ENCODE measurements at places on chromosomes 16 and 17.

- DNase-seq: no peak
- peaks cover 15% of the 10 kb centered on the region for H3K4me1 ChIP-seq
- H3K27me3 ChIP-seq: no peaks in the 10 kb centered on the region
- no peak overlapping the region for H3K27ac ChIP-seq
- no peak overlapping the region for H3K4me3 ChIP-seq
Measured at GRCh38 chr17:64217249-64217691, 45.8 kb downstream of the TEX2 start.

DNA sequence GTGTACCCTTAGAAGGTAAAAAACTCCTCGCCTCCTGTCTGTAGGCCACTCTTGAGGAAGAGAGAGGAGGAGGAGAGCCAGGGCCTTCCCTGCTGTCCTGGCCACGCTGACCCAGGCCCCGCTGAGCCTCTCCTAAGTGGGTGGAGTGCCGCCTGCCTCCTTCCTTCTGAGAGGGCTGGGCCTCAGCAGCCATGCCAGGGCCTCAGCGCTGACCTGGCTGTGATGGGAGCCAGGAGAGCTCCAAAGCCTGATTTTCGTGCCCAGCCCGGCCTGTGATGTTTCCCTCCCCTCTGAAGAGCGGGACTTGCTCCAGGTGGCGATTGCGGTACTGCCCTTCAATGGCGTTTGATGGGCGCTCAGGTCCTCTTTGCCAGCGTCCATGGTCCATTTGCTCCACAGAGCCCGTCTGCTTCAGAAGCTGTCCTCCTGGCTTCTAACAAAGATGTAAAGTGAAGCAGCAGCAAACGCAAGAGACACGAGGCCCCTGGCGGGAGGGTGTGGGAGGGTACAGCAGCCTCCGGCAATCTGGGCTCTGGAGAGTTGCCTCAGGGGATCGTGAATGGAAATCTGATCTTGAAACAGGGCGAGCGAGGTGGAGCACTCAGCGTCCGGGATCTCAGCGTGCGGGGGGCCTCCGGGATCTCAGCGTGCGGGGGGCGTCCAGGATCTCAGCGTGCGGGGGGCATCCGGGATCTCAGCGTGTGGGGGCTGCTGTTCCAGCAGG lies 93.5 kb downstream of the NPIPB11 start:
- no peak overlapping the region for H3K4me3 ChIP-seq
- H3K36me3 ChIP-seq: peaks cover 2% of the 10 kb centered on the region
- no peak overlapping the region for H3K27ac ChIP-seq
- H3K27me3 ChIP-seq: no peaks in the 10 kb centered on the region
- no peak for DNase-seq
- H3K4me1 ChIP-seq: peaks cover 14% of the 10 kb centered on the region

DNA sequence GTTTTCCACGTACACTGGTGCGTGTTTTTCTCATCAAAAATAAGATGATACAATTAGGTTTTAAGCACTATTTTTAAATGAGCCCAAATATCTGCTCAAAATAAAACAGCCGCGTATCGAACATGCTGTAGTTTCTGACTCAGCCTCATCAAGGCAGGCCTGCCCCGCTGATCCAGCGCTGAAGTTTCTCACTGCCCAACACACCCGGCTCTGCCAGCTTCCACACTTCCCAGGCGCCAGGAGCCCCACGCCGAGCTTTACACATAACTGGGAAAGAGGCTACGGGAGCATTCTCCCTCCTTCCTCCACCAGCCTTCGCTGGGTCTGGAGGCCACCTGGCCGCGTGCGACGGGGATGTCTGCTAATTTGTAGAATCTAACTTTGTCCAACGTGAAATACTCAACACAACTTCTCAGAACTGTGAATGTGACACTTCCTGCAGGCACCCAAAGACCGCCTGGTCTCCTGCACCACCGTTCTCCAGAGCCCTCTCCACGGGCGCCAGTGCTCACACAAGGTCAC lies 42.1 kb downstream of the MAP1LC3B start:
- no peak for DNase-seq
- H3K4me3 ChIP-seq: no peak overlapping the region
- no peak overlapping the region for H3K27ac ChIP-seq
- H3K4me1 ChIP-seq: peaks cover 10% of the 10 kb centered on the region
- no peaks in the 10 kb centered on the region for H3K27me3 ChIP-seq

- H3K4me3 ChIP-seq: peak within 1 kb of the TSS; percentile 96
- peaks cover 27% of the 10 kb centered on the region for H3K36me3 ChIP-seq
- H3K27ac ChIP-seq: peak within 1 kb of the TSS; percentile 93
- H3K4me1 ChIP-seq: peaks cover 20% of the 10 kb centered on the region
- no peaks in the 10 kb centered on the region for H3K27me3 ChIP-seq
Measured at GRCh38 chr17:996554-997344, at the start of gene TIMM22. TIMM22 (plus strand) TSS chr17:997129; CDS start chr17:997143, 14 bp downstream.

- H3K27ac ChIP-seq: no peak overlapping the region
- H3K27me3 ChIP-seq: peaks cover 26% of the 10 kb centered on the region
- no peak overlapping the region for H3K4me3 ChIP-seq
- peaks cover 10% of the 10 kb centered on the region for H3K4me1 ChIP-seq
- DNase-seq: no peak
Measured at GRCh38 chr16:58028541-58029070, 3.1 kb downstream of the MMP15 start.

- H3K27ac ChIP-seq: no peak overlapping the region
- peak overlapping the region; percentile 87 for H3K4me3 ChIP-seq
- H3K36me3 ChIP-seq: peaks cover 8% of the 10 kb centered on the region
- H3K27me3 ChIP-seq: no peaks in the 10 kb centered on the region
- H3K4me1 ChIP-seq: peaks cover 26% of the 10 kb centered on the region
- no peak for DNase-seq
Measured at GRCh38 chr17:80102664-80103448, 1.5 kb downstream of the GAA start.

GRCh38 chr17:29061036-29061435 lies 18.1 kb downstream of the PIPOX start:
- no peaks in the 10 kb centered on the region for H3K4me1 ChIP-seq
- H3K36me3 ChIP-seq: no peaks in the 10 kb centered on the region
- no peaks in the 10 kb centered on the region for H3K27me3 ChIP-seq
- no peak overlapping the region for H3K4me3 ChIP-seq

- no peak for DNase-seq
- H3K36me3 ChIP-seq: no peaks in the 10 kb centered on the region
- no peak overlapping the region for H3K27ac ChIP-seq
- peaks cover 8% of the 10 kb centered on the region for H3K4me1 ChIP-seq
- no peak overlapping the region for H3K4me3 ChIP-seq
- no peaks in the 10 kb centered on the region for H3K27me3 ChIP-seq
Measured at GRCh38 chr16:68426347-68426652, 22.0 kb downstream of the SMPD3 start.

DNA sequence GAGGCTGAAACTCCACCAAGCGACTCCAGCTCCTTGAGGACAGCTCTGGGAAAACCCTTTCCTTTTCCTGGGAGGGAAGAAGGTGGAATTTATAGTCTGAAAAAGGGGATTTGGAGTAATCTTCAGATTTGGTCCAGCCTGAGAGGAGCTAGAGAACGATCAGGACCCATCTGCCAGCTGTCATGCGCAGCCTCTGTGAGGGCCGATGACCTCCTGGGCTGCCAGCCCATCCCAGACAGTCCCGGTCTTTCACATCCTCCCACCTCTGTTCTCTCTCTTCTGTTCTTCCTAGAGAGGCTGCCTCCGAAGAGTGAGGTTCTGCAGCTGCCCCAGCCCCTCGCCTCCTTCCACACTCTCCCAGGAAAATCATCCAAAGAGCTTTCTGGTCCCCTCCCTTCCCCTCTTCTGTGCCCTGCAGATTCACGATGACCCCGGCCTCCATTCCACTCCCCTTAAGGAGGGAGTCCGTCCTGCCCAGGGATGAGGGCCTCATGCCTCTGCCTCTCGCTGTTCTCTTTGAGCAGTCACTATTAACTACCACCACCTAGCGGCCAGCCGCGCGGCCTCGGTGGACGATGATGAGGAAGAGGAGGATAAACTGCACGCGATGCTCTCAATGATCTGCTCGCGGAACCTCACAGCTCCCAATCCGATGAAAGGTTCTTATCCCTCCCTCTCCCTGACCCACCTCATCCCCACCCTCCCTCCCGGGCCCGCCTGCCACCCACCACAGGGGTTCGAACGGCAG lies 29.6 kb downstream of the SGSM2 start:
- no peaks in the 10 kb centered on the region for H3K4me1 ChIP-seq
- no peaks in the 10 kb centered on the region for H3K27me3 ChIP-seq
- H3K4me3 ChIP-seq: no peak overlapping the region
- DNase-seq: no peak

DNA sequence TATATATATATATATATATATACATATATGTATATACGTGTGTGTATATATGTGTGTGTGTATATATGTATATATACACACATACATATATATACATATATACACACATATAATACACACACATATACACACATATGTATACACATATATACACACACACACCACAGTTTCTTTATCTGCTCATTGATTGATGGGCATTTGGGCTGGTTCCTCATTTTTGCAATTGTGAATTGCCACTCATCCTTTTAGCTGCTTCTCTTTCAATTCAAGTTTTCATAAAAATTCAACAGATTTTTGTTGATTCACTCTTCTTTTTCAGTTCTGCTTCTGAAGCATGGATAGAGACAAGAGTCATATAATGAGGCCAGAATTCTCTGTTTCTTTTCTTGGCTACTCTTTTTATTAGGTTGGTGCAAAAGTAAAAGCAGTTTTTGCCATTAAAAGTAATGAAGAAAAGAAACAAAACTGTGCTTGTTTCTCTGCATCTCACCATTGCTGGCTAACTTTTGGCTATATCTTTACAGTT lies 44.5 kb downstream of the SLFN5 start:
- peaks cover 30% of the 10 kb centered on the region for H3K4me1 ChIP-seq
- DNase-seq: no peak
- H3K4me3 ChIP-seq: no peak overlapping the region
- H3K36me3 ChIP-seq: peaks cover 4% of the 10 kb centered on the region

- no peak overlapping the region for H3K4me3 ChIP-seq
- no peak overlapping the region for H3K27ac ChIP-seq
- no peaks in the 10 kb centered on the region for H3K36me3 ChIP-seq
- no peak for DNase-seq
- H3K27me3 ChIP-seq: peaks cover 36% of the 10 kb centered on the region
Measured at GRCh38 chr17:46986366-46986765, 7.3 kb upstream of the RPRML start.

GRCh38 chr16:50178491-50178941 lies 25.4 kb downstream of the TENT4B start:
- no peak for DNase-seq
- H3K4me1 ChIP-seq: peaks cover 38% of the 10 kb centered on the region
- no peaks in the 10 kb centered on the region for H3K27me3 ChIP-seq
- no peak overlapping the region for H3K4me3 ChIP-seq
- H3K36me3 ChIP-seq: peaks cover 4% of the 10 kb centered on the region

DNA sequence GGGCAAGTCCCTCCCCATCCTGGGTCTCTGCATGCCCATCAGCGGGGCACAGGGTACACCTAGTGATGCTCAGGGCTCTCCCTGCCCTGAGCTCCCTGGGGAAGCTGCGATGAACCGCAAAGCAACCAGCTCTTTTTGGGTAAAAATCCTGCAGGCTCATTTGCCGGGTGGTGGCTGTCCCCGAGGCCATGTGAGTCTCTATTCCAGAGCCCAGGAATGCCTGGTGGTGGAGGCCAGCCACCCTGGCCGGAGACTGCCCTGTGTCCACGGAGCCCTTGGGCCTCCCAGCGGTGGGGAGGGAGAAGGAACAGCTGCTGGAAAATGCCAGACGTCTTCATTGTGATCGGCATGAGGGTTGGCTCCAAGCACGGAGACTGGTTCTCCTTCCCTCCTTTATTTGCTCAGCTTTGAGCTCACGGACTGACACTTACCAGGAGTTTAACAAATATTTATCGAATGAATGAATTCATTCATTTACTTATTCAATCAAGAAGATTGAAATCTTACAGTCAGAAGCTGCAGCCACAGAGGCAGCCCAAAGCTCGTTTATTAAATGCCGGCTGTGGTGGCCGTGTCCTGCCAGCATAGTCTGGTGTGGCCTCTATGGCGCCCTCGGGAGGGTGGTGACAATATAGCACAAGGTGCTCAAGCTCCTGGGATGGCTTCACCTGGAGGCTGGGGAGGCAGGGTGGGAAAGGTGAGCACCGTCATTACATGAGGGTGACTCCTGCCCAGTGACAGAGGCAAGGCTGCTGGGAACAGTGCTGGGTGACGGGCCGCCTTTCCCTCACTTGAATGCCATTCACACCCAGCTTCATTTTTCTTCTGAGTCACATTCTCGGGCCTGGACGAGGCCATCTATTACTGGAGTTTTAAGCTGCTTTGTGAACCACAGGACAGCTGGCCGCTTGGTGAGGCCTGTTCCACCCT lies 31.1 kb upstream of the JPH3 start:
- H3K27me3 ChIP-seq: peaks cover 52% of the 10 kb centered on the region
- no peak overlapping the region for H3K4me3 ChIP-seq
- no peak for DNase-seq
- no peaks in the 10 kb centered on the region for H3K36me3 ChIP-seq

- no peak overlapping the region for H3K27ac ChIP-seq
- H3K4me1 ChIP-seq: peaks cover 11% of the 10 kb centered on the region
- DNase-seq: no peak
- no peaks in the 10 kb centered on the region for H3K27me3 ChIP-seq
Measured at GRCh38 chr17:14044702-14045101, 24.6 kb upstream of the COX10 start.

GRCh38 chr17:30915833-30916611 lies 5.7 kb upstream of the ADAP2 start:
- H3K27me3 ChIP-seq: peaks cover 11% of the 10 kb centered on the region
- H3K36me3 ChIP-seq: no peaks in the 10 kb centered on the region
- no peak for DNase-seq
- H3K4me1 ChIP-seq: peaks cover 4% of the 10 kb centered on the region

GRCh38 chr17:45225051-45225700 lies 3.5 kb downstream of the FMNL1 start:
- peaks cover 77% of the 10 kb centered on the region for H3K4me1 ChIP-seq
- peak overlapping the region; percentile 99 for H3K27ac ChIP-seq
- H3K36me3 ChIP-seq: peaks cover 36% of the 10 kb centered on the region

DNA sequence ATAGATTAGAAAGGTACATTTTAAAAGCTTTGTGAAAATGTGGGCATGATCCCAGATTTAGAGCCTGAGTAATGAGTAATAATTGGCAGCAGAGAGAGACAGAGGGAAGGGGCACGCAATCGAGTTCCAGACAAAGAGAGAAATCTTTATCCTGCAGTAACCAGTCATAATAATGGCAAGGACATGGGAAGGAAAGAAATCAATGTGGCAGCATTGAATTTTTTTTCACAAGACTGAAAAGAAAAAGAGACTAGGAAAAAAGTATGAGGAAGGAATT lies 790.8 kb upstream of the SOX9 start:
- no peak overlapping the region for H3K4me3 ChIP-seq
- DNase-seq: no peak
- no peaks in the 10 kb centered on the region for H3K4me1 ChIP-seq
- H3K36me3 ChIP-seq: no peaks in the 10 kb centered on the region
- H3K27me3 ChIP-seq: no peaks in the 10 kb centered on the region
- H3K27ac ChIP-seq: no peak overlapping the region

GRCh38 chr16:2586901-2587480 lies 49.2 kb downstream of the PDPK1 start:
- no peak overlapping the region for H3K27ac ChIP-seq
- H3K27me3 ChIP-seq: no peaks in the 10 kb centered on the region
- no peak overlapping the region for H3K4me3 ChIP-seq
- peaks cover 3% of the 10 kb centered on the region for H3K4me1 ChIP-seq
- DNase-seq: no peak
- peaks cover 45% of the 10 kb centered on the region for H3K36me3 ChIP-seq

- peaks cover 86% of the 10 kb centered on the region for H3K27me3 ChIP-seq
- H3K4me1 ChIP-seq: peaks cover 6% of the 10 kb centered on the region
- H3K4me3 ChIP-seq: no peak overlapping the region
- no peak overlapping the region for H3K27ac ChIP-seq
Measured at GRCh38 chr17:38421871-38422827, 6.1 kb upstream of the ARHGAP23 start.

- H3K4me1 ChIP-seq: no peaks in the 10 kb centered on the region
- H3K36me3 ChIP-seq: no peaks in the 10 kb centered on the region
- H3K27ac ChIP-seq: no peak overlapping the region
- H3K4me3 ChIP-seq: no peak overlapping the region
Measured at GRCh38 chr17:71113347-71113746, 944.0 kb downstream of the KCNJ2 start.
